ENCODE measurements at places on chromosomes 12 and 14. TPM values are rescaled to one million over a fixed set of nuclear protein-coding genes. Genes with fewer than 3 reads are reported as not detected.

GRCh38 chr14:101058571-101058970 is 155.0 kb upstream of the RTL1 start:
- no peak for DNase-seq

GRCh38 chr14:35470755-35471154 is 63.2 kb upstream of the INSM2 start:
- no peak for DNase-seq

Gene MAP3K9
- 1.9 TPM for polyA plus RNA-seq

- no peak for DNase-seq
Observed at GRCh38 chr12:108638141-108638827, 4.6 kb upstream of the SELPLG start.

GRCh38 chr12:120851944-120852343 is 52.2 kb downstream of the SPPL3 start:
- DNase-seq: no peak

DNA sequence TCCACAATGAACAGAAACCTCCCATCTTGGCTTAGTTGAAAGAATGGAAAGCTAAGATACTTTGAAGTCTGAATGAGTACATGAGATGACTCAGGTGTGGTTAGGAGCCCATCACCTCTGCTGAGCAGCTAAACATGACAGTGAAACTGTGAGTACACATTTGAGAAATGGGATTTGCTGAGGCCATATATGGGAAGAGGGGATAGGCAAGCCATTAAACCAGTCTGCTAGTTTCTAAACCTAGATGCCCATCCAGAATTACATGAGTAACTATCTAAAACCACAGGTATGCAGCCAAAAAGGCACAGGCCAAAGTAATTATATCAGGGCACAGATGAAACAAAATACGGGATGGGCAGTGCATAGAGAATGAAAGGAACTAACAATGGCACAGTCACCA is 41.2 kb downstream of the NKX2-1 start:
- DNase-seq: no peak

- DNase-seq: no peak
Observed at GRCh38 chr12:42240131-42240750, 2.2 kb upstream of the YAF2 start.

GRCh38 chr14:75285331-75285730 is 6.7 kb downstream of the FOS start:
- no peak for DNase-seq

DNA sequence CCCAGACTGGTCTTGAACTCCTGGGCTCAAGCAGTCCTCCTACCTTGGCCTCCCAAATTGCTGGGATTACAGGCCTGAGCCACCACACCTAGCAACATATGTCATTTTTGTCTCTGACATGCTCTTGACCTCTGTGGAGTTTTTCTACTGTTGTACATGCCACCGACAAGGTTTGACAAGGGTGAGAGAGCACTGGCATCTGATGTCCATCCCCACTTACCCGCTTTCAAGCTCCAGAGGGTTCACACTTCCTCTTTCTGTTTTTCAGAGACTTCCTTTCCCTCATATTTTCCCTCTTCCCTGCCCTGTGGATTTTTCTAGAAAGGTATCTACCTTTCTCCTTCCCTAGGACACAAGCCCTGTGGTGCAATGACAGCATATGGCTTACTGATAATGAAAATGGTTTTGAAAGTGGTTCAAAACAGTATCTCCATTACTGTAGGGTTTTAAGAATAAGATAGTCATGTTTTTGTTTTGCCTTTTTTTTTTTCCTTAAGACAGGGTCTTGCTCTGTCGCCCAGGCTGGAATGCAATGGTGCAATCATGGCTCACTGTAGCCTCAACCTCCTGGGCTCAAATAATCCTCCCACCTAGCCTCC is 27.7 kb upstream of the PLEKHG3 start:
- no peak for DNase-seq

DNA sequence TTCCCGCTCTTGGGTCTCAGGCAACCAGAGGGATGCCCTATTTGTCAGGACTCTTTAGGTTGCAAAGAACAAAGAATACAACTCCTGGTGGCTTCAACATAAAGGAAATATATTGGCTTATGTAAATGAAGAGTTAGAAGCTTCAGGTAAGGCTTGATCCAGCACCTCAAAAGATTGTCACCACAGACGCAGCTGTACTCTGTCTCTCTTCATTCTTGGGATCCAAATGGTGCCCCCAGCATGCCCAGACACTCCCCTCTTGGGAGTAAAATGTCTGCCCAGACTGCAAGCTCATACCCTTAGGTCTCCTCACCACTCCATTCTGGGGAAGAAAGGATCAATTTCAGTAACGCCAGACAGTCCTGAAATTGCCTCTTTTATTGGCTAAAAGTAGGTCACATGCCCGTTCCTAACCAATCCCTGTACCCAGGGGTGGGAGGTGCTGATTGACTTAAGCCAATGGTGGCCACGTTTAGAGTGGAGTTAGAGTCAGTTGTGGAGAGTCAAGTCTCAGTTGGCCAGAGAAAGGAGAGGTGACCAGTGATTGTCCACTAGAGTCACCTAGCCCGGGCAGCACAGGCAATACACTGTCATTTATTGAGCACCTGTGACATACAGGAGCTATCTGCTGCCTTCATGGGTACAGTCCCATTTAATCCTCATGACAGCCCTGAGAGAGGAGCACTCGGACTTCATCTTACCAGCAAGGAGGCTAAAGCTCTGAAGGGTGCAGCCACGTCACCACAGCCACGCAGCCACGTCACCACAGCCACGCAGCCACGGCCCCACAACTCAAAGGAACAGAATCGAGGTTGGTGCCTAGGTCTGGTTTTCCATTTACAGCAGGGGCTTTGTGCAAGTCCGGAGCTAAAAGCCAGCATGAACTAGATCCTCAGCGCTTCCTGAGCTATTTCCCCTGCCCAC is 19.7 kb upstream of the BEGAIN start:
- no peak for DNase-seq

- DNase-seq: no peak
Observed at GRCh38 chr12:51244269-51244668, 5.6 kb downstream of the DAZAP2 start.

DNA sequence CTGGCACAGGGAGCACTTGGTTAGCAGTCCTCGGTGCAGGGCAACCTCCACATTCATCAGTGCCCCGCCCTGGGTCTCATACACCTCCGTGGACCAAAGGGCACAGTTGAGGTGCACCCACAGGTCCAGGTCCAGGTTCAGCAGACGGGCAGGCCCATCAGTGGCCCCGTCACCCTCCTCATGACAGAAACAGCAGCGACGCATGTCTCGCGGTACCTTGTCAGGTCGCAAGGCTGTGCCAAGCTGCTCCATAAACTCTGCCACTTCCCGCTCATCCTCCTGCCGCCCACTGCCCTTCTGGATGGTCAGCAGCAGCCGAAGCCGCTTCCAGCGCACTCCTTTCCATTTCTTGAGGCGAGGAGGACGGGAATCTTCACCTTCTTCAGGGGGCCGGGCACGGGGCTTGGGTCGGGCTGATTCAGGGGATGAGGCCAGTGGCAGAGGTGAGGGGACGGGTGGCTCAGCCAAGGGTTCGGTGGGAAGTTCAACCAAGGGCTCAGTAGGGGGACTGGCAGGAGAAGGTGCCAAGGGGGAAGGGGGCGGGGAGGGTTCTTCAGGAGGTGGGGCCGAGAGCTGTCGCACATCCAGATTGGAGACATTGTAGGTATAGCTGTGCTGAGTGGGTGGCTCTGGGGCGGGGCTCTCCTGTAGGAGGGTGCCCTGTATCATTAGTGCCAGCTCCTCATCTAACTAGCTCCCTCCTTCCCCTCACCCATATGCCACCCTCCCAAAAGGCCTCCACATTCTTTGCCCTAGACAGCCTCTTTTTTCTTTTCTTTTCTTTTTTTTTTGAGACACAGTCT is 8.3 kb upstream of the PRKAG1 start:
- DNase-seq: no peak

Gene GPRC5D
- 0.35 TPM for polyA plus RNA-seq

Gene OTOGL
- polyA plus RNA-seq: not detected

DNA sequence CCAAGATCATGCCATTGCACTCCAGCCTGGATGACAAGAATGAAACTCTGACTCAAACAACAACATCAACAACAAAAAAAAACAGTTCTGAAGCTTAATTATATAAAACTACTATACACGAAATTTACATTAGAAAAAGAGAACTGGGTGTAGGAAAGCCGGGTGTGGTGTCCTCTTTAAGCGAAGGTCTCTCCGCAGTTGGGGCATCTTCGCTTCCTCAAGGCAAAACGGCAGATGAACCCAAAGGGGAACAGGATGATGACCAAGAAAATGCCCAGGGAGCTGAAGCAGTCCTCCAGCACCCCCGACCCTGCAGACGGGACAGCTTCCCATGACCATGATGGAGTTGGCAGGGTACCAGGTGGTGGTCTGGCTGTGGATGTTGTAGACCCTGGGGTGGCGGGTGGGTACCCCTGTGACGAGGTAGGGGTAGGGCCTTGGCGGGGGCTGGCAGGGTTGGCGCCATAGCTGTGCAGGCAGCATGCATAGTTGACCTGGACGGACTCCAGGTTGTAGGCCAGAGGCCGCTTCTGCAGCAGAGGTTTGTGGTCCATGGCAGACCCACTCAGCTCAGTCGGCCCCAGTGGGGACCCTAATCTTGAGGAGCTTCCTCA is 18.2 kb upstream of the BCAT1 start:
- DNase-seq: no peak

Gene FOXA1
- polyA plus RNA-seq: not detected

- no peak for DNase-seq
Observed at GRCh38 chr12:115953450-115953849, 324.0 kb downstream of the MED13L start.

- DNase-seq: no peak
Observed at GRCh38 chr14:71985538-71986189, 53.4 kb downstream of the RGS6 start.

- DNase-seq: no peak
Observed at GRCh38 chr14:21496453-21496852, 14.7 kb downstream of the METTL3 start.

DNA sequence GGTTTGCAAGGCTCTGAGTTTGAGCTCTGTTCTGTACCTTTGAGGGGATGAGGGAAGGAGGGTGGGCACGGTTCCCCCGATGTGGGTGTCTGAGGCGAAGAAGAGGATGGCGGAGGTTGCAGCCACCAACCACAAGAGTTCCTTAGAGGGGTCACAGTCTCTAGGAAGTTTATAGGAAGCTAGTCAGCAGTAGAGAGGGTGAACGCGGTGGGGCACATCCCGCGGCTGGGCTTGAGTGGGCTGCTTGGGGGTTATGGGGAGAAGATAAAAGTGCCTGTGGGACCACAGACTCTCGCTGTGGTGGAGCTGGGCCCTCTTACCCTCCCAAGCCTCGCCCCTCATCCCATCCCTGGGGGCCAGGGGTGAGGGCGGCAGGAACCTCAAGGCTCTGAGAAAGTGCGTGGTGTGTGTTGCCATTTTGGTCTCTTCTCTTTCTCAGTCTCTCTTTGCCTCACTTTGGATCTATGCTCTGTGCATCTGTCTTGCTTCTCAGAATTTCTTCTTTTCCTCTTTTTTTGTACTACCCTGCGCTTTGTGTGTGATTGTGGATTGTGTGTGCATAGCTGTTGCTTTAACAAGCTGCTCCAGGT is 2.7 kb downstream of the CD4 start:
- no peak for DNase-seq

GRCh38 chr12:24280056-24280842 is 330.8 kb upstream of the SOX5 start:
- DNase-seq: no peak

DNA sequence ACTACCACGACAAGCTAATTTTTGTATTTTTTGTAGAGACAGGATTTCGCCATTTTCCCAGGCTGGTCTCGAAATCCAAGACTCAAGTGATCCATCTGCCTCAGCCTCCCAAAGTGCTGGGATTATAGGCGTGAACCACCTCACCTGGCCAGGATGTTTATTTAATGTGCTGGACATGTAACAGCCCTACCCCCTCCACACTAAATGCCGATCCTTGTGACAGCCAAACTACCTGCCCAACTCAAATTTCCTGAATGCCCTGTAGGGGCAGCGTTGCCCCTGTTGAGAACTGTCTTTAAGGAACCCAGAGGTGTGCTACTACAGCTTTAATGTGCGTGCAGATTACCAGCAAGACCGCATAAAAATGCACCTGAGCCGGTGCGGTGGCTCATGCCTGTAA is 48.1 kb downstream of the KCNK13 start:
- DNase-seq: no peak

Gene CEP170B
- polyA plus RNA-seq: not detected

GRCh38 chr12:14892726-14893505 is 7.3 kb upstream of the MGP start:
- no peak for DNase-seq

DNA sequence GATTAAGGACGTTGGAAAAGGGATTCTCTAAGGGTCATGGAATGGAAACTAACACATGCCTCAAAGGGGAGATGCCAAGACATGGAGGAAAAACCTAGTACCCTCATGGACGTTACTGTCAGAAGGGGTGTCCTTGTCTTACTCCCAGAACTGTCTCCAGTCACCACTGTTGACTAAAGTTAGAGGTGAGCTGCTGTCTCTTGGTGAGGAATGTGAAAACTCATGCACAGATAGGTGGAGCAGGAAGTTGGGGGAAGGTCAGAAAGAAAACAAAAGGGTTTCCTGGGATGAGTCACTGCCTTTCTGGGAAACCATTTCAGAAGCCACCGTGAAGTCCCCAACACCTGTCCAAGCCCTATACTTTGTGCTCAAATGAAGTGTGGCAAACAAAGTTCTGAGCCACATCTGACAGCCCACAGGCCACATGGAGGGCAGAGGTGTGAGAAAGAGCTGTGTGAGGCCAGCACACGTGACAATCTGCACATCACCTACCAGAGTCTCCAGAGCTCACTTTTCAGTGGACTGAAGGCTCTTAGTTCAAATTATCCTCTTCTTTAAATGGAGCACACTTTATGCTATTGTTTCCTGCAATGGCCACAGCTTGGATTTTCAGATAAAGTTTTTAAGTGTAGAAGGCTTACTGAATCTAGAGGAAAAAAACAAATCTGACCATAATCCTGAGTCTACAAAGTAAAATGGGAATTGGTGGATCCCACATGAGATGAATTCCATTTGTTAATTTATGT is 92.9 kb upstream of the EGLN3 start:
- peak; percentile 30 for DNase-seq

DNA sequence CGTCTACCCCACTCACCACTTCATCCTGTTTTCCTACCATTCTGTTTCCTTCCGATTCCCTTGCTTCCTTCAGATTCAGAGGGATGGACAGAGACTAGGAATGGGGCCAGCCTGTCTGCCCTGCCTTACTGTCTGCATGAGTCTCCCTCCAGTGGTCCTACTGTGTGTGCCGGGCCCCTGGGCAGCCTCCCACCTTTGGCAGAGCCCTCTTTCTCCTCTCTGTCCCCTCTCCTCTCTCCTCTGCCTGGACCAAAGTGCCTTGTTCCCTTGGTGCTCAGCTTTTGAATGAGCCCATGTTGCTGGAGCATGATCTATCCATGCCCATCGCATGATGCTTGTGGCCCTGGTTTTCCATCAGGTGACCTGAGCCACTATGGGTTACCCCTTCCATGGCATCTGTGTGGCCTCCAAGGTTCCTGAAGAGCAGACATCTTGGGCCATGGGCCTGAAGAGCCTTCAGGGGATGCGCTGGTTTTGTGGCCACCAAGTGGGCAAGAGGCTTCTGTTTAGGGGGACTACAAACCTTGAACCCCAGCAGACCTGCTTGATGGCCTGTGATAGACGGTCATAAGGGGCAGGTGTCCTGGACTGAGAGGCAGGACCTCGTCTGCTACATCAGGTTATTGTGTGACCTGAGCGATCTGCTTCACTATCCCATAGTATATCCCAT is 54.2 kb upstream of the BCL11B start:
- no peak for DNase-seq

GRCh38 chr12:50508414-50508813 is 3.6 kb downstream of the DIP2B start:
- no peak for DNase-seq

All from CD8-positive, alpha-beta memory T cell (primary cell).